ENCODE measurements at places on chromosomes 7 and 10.

DNA sequence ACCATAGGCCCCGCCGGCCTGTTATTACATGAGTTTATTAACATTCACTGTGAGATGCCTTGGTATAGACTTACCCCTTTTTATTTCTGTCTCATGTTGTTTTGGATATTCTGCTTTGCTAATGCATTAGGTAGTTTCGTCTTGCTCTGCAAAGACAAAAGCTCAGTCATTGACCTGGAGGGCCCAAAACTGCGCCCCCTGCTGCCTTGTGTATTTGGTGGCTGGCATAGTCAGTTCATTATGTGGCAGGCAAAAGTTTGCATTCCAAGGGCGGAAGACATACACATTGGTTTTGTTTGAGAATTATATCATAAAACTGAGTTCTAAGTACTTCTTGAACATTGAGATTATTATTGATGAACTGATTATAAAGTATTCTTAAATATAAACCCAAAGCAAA, 372.5 kb downstream of the SDK1 start:
- DNase-seq: peak; percentile 75

- DNase-seq: no peak
These were observed 175.3 kb downstream of the MDFIC start for GRCh38 chr7:115097175-115097671.

- DNase-seq: no peak
These were observed 125.2 kb downstream of the GNAT3 start for GRCh38 chr7:80386686-80387085.

- no peak for DNase-seq
These were observed 106.8 kb downstream of the APBB1IP start for GRCh38 chr10:26544932-26545331.

- DNase-seq: no peak
These were observed 5.8 kb downstream of the MACC1 start for GRCh38 chr7:20211376-20211775.

DNA sequence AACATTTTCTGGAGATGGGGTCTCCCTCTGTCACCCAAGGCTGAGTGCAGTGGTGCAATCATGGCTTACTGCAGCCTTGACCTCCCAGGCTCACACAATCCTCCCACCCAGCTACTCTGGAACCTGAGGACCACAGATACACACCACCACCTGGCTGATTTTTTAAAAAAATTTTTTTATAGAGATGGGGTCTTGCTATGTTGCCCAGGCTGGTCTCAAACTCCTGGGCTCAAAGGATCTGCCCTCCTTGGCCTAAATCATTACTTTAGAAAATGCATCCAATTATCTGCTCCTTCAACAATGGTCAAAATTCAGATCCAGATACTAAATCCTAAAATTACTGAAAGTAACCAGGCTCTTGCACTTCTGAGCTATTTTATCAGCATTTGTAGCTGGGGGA, 55.2 kb downstream of the CTBP2 start:
- no peak for DNase-seq

- no peak for DNase-seq
These were observed 1089.6 kb downstream of the DNAJB9 start for GRCh38 chr7:109659261-109659660.

DNA sequence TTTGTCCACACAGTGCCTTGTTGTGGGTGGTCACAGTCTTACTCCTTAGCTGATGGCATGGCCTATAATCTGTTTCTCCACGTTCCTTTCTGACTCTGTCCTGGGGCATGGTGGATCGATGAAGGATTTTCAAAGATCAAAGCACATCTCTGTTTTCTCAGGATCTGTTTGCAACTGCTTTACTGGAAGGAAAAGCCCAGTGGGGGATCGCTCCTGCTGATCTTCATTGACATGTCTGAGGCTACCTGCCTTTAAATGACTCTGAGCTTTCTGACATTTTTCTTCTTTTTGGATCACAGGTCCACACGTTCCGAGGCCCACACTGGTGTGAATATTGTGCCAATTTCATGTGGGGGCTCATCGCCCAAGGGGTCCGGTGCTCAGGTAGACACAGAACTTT, 68.0 kb upstream of the PRR15 start:
- no peak for DNase-seq

- no peak for DNase-seq
These were observed 101.8 kb upstream of the RET start for GRCh38 chr10:42975005-42975493.

DNA sequence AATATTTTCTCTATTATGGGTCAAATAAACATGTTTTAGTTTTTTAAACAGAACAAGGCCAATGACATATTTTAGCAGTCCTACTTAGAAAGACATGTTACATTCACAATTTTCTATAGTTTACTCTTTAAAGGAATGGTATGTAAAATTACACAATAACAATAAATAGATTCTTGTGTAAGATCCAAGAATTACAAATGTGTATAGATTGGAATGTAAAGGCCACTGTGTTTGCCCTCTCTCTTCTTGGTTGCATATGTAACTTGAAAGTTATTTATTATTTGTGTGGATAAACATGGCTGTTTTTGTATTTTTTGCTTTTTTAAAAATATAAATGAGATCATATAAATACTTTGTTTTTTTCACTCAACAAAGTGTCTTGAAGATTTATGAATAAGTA, 979.3 kb upstream of the CELF2 start:
- no peak for DNase-seq

- DNase-seq: peak; percentile 51
These were observed 5.8 kb downstream of the VSIR start for GRCh38 chr10:71767420-71768035.

DNA sequence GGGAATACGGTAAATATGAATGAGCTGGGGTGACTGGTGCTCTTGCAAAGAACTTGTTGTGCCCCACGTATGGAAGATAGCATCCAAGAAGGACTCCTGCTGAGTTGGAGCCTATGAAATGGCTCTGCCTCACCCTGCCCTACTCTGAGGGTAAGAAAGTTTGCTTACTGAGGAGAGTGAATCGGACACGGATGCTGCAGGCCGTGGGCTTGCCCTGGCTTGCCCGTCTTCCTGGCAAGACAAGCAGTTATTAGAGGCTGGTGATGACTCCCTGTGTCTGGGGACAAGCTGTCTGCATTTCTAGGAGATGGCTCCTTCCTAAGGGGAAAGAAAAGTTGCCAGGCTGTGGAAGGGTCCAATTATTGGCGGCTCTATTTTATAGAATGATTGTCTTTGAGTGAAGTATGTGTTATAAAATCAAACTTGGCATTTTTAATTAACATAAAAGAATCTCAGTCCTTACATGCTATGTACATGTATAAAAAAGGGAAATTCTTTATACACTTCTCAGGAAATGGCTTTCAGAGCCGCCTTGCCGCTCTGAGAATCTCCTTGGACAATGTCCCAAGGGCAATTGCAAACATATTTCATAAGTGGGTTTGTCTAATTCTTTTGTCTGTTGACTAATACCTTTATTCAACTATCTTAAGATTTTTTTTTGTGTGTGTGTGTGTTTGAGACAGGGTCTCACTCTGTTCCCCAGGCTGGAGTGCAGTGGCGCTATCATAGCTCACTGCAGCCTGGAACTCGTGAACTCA, 64.6 kb downstream of the CYP26A1 start:
- DNase-seq: no peak

DNA sequence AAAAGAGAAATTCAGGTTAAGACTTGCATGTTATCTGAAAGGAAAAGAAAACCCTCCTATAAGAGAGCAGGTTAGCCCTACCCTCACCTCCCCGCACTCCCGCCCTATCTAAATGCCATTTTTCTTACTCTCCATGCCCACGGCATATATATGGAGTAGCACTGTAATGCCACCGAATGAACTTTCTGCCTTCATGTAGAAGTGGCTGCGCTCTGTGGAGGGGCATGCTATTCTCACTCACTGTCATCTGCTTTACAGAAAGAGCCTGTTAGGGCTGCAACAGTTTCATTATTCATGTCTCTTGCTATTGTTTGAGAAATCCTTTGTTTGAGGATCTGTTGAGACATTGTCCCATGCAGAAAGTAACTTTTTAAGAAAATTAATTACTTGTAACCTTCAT, 1190.6 kb downstream of the SORCS1 start:
- no peak for DNase-seq

- DNase-seq: no peak
These were observed 219.1 kb downstream of the EMX2 start for GRCh38 chr10:117761695-117762094.

- DNase-seq: no peak
These were observed 583.6 kb upstream of the MGMT start for GRCh38 chr10:128883231-128884032.

DNA sequence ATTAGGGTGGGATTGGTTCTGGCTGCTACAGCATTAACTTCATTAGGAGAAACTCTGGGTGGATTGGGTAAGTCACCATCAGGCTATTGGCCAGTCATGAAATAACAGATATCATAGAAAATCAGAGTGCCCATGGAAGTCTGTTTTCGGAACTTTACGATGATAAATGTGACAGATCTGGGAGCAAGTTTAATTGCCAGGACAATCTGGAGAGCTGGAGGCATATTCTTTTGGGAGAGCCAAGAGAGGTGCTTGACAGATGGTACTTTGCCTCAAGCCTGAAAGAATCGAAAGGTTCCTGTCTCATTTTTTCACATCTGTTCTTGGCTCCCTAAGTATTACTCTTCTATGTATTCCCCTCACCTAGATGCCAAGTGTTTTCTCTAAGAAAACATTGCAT, 369.9 kb downstream of the CNTNAP2 start:
- DNase-seq: no peak

- DNase-seq: no peak
These were observed 33.7 kb upstream of the CABCOCO1 start for GRCh38 chr10:61628875-61629513.

- DNase-seq: no peak
These were observed 138.9 kb upstream of the LYZL1 start for GRCh38 chr10:29150010-29150409.

Measured in endothelial cell (in vitro differentiated cells).